ENCODE measurements at places on chromosomes 5 and 9. TPM values are rescaled to one million over a fixed set of nuclear protein-coding genes. Genes with fewer than 3 reads are reported as not detected.

Gene GMCL2
- not detected for total RNA-seq

Gene TMOD1
- 4.4 TPM for total RNA-seq

Gene AJM1
- total RNA-seq: 2.3 TPM

Gene SLC6A3
- not detected for total RNA-seq

Gene B4GALT7
- total RNA-seq: 30.4 TPM

Gene SHISAL2B
- total RNA-seq: not detected

Gene NUTM2F
- total RNA-seq: not detected

Gene N4BP3
- total RNA-seq: 4.6 TPM

DNA sequence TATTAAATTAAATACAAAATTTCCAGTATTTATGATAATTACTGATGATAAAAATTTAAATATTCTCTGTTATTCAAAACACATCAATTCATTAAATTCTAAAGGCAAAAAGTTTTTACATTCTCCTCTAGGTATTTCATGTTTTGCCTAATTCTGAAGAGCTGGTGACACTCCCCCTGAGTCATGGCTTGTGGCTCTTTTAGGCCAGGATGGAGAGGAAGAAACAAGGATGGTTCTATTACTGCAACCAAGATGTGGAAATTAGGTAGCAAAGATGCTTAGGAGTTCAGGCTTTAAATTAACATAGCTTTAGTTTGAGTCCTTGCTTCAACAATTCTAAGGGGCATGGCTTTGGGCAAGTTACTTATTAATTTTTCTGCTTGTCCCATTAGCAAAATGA is 1295.8 kb downstream of the EFNA5 start:
- no peak for DNase-seq

DNA sequence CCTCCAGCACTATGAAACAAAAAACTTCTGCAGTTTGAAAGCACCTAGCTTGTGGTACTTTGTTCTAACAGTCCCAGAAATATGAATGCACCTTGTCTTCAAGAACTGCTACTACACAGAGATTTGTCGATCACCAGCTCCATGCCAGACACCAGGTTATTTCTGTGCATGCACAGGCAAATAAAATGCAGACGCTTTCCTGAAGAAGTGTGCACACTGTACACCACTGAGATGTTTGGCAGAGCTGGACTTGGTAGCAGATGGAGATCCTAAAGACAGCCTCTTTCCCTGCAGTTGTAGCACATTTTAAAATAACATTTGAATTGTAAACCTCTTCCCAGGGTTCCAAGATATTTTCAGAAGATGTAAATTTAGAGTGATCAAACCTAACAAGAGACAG is 730.0 kb downstream of the MTRR start:
- DNase-seq: no peak

DNA sequence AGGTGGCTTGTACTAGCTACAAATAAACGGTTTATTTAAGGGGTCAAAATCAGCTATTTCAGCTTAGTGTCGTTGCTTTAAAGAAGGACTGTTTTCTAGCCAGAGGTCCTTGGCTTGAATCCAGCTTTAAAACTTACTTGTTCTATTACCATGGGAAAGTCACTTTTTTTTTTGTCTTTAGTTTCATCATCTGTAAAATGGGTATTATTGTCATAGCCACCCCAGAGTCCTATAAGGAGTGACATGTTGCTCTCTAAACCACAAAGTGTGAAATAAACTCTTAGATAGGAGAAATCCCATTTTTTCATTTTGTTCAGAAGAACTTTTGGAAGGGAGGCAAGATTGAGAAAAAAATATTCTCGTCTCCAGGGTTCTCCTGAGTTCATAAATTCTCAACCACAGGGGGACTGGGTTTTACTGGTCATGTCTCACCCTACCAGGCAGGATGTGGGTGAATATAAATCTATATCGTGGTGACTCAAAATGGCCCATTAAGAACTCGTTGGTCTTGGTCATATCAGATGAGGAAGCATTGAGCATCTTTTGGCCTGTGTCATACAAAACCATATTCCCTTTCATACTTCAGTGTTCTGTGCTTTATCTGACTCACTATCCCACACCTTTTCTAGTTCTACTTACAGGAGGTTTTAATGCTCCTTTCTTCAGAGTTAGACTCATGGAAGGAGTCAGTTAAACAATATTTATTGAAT is 202.7 kb upstream of the NR3C1 start:
- DNase-seq: no peak

DNA sequence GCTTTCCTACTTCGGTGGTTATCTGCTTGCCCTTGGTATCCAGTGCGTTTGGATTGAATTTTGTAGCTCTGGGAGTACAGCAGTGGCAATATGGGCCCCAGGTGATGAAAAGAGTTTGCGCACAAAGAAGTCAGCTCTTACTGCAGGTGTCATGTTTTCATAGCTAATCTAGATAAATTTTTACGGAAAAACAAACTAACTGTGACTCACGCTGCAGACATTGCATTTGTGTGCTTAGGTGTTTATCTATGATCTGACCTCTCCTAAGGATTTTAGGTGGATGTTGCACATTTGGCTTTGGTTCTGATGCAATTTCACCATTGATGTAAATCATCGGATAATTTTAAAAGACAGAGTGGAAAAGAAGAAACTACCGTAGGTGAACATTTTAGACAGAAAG is 92.1 kb downstream of the VCAN start:
- DNase-seq: no peak

DNA sequence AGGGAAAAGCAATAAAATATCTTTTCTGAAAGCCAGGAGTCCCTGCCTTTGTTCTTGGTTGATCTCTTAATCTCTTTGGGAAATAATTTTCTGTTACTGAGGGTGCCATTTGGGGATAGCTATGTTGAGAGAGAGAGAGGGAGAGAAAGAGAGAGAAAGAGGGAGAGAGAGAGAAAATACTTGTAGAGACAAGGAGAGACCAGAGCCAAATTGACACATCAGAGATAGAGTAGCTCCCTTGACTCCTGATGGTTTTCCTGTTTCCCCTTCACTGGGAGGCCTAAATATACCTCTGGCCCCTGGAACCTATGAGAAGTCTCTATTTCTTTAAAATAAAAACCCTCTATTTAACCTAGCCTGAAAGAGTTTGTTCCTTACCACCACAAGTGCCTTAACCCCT is 14.9 kb downstream of the CMYA5 start:
- DNase-seq: no peak

DNA sequence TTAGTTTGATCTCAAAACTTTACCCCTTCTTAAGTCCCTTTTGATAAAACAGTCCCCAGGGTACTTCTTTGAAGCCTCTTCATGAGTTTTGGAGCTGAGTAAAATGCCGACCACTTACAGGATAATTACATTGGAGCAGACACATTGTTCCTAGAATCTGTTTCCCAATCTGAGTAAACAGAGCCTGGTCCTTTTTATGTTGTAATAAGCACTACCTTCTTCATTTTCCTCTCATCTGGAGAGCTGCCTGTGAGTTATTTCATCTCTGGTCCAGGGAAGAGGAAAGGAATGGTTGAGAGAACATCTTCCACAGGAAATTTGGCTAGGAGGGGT is 26.3 kb upstream of the GALNT10 start:
- no peak for DNase-seq

- peak; percentile 67 for DNase-seq
These were observed 86.5 kb upstream of the TNFAIP8 start for GRCh38 chr5:119269061-119269944.

GRCh38 chr5:115424030-115424429 is 120.5 kb downstream of the FEM1C start:
- no peak for DNase-seq

- no peak for DNase-seq
These were observed 212.5 kb downstream of the RAB3C start for GRCh38 chr5:58795327-58795726.

DNA sequence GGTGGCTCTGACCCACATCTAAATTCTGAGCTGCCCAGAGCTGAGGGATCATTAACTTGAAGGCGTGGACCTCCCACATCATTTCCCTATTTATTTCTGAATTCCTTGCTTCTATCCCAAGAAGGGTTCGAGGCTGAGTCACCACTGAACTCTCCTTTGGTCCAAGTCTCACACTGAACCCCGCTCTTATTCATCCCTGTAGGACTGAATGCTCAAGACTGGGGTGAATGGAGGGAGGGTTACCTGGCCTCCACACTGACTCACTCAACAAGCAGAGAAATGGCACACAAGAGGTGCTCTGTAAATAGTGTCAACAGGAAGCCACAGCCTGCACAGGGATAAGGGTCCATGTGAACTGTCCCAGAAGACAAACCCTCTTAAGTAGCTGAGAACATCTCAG is 79.1 kb upstream of the FSTL4 start:
- no peak for DNase-seq

DNA sequence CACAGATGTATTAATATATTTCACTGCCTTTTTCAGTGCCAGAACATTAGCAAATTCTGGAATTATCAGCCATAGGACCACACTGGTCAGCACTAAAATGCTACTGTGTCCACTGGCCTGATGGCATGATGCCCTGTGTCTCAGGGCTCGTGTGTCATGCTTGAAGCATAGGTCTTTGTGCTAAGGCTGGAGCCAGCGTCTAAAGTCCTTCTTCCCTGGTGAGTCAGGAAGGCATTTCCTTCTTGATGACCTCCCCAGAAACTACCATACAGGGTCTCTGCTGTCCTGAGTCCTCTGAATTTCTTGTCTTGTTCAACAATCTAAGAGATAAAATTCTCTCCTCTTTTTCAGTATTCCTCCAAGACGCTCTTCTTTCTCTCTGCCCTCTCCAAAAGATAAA is 489.9 kb downstream of the PSAT1 start:
- DNase-seq: no peak

DNA sequence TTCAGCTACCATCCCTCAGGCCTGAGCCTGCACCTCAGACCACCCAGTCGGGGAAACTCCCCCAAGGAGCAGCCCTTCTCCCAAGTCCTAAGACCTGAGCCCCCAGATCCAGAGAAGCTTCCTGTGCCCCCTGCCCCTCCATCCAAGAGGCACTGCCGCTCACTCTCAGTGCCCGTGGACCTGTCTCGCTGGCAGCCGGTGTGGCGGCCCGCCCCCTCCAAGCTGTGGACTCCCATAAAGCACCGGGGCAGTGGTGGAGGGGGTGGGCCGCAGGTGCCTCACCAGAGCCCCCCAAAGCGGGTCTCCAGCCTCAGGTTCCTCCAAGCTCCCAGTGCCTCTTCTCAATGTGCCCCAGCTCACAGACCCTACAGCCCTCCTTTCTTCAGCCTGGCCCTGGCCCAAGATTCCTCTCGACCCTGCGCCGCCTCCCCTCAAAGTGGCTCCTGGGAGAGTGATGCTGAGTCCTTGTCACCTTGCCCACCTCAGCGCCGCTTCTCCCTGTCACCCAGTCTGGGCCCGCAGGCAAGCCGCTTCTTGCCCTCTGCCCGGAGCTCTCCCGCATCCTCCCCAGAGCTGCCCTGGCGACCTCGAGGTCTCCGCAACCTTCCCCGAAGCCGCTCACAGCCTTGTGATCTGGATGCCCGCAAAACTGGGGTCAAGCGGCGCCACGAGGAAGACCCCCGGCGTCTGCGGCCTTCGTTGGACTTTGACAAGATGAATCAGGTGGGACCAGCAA is 7.0 kb downstream of the FAM53C start:
- peak; percentile 62 for DNase-seq

- DNase-seq: no peak
These were observed 418.6 kb upstream of the GRAMD2B start for GRCh38 chr5:126004636-126005035.

DNA sequence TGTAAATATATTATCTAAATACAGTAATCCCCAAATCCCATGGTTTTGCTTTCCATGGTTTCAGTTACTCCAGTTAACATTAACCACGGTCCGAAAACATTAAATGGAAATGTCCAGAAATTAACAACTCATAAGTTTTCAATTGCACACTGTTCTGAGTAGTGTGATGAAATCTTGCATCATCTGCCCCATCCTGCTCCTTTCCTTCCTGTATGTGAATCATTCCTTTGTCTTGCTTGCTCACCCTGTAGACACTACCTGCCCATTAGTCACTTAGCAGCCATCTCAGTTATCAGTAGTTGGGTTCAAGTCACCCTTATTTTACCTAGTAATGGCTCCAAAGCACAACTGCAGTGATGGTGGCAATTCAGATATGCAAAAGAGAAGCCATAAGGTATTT is 1568.5 kb upstream of the WWC1 start:
- DNase-seq: no peak

DNA sequence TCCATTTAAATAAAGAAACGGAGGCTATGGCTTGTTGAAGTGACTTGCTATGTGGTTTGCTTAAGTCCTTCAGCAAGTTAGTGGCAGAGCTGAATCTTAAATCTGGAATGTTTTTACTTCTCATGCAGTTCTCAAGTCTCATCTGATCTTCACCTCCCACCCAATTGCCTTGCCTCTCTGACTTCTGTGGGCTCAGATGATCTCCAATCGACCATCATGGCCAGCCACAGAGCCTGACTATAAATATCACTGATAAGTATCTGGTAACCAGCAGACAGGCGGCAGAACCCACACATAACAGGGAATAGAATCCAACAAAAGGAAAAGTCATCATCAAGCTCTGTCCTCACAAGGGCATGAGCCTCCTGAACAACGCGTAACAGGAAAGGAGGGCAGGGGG is 149.9 kb downstream of the FAM114A2 start:
- no peak for DNase-seq

DNA sequence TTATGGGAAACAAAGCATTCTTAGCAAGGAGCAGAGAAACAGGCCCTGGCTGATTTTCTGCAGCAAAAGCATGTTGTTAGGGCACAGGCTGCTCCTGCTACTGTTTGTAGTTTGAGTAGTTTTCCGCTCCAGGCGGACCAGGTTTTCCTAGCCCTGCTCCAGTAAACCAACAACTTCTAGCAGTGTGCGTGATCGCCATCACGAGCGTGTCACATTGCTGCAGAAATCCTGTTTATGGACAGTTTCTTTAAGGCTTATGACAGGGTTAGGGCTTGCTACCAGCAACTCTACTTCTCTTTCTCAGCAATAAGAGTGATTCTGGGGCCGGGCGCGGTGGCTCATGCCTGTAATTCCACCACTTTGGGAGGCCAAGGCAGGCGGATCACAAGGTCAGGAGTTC is 803.9 kb upstream of the CDH10 start:
- DNase-seq: no peak

- peak; percentile 92 for DNase-seq
These were observed 1.1 kb upstream of the TENT4A start for GRCh38 chr5:6712142-6712576.

- no peak for DNase-seq
These were observed 198.2 kb downstream of the SEMA5A start for GRCh38 chr5:9347541-9348295.

DNA sequence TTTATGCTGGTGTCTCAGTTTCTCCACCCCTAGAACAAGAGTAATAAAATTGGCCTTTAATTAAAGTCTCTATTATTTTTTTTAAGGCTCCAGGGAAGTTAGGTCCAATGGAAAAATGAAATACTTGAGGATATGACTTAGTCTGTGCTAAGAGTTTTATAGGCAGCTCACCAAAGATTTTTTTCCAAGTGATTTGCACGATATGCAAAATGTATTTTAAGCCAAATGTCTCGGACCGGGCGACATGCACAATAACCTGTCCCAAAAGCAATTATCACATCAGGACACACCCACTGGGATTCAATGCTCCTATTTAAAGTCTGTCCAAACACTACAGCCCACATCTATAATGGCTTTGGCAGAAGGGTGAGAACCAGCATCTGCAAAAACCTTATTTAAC is 136.1 kb upstream of the ANKH start:
- DNase-seq: no peak

- DNase-seq: no peak
These were observed 35.2 kb upstream of the PAM start for GRCh38 chr5:102719886-102720285.

Measured in upper lobe of left lung (tissue), 6 donors.